AG10803 (cell line): ENCODE measurements at places on chromosomes 5 and 9.

GRCh38 chr9:72551306-72551705 is 29.9 kb downstream of the TMC1 start:
- DNase-seq = no peak

- no peak for DNase-seq
Observed at GRCh38 chr9:75930730-75931321, 40.4 kb downstream of the PCSK5 start.

DNA sequence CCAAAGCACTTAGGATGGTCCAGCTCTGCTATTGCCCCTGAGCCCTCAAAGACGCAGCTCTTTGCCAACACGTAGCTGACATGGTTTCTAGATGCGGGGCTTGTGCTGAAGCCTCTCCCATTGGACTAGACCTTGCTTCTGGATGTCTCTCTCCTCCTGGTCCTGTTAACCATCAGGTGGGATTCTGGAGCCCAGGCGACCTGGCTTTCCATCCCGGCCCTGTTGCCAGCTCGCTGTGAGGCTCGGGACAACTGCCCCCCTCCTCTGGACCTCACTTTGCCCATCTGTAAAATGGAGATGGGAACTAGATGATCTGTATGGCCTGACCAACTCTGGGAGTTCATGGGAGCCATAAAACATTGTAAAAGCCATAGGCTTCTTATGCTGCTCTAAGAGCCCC is 4.0 kb downstream of the DBH start:
- DNase-seq = no peak

DNA sequence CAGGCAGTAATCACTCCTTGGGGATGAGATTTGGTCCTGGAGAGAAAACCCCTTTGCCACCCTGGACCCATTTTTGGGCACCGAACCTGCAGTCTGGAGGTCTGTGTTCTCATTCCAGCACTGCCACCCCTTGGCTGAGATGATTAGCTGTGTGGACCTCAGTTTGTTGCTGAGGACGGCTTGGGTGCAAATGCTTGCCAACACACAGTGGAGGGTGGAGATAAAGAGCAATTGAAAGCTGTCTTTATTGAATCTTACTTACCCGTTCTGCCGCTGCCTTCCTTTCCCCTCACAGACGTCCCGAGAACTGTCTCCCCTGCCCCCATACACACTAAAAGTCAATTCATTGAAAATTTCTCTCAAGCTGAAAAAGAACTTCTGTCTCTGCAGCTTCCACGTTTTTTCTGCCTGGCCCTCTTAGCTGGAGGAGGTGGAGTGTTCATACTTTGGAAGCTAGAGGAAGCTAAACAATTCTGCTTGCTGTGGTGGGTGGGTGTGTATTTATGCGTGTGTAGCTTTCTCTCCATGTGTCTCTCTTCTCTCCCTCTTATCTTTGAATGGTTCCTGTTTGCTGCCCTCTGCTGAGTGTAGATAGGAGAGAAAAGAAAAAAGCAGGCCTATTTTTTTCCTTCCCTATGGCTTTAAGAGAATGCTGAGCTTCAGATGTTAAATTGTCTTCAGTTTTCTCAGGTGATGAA is 6.6 kb downstream of the GALNT10 start:
- peak; percentile 62 for DNase-seq

GRCh38 chr5:154712518-154713437 is 42.4 kb upstream of the LARP1 start:
- DNase-seq = peak; percentile 12

GRCh38 chr5:58064801-58065200 is 395.1 kb downstream of the PLK2 start:
- peak; percentile 63 for DNase-seq

DNA sequence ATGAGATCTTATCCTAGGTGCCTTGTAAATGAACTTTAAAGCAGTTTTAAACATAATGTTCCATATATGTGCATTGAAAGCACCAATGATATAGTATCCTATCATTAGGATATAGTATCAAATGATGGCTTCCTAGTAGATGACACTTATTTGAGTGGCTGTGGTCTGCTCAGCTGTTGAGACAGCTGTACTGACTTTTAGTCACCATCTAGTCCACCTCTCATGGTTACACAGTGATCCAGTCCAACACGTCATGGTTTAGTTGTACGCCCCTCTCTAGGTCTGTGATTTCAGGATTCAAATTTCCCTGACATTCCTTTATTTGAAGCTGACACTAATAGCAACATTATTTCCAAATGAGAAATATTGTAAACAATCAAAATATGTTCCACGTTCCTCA is 127.3 kb upstream of the TUT7 start:
- no peak for DNase-seq

DNA sequence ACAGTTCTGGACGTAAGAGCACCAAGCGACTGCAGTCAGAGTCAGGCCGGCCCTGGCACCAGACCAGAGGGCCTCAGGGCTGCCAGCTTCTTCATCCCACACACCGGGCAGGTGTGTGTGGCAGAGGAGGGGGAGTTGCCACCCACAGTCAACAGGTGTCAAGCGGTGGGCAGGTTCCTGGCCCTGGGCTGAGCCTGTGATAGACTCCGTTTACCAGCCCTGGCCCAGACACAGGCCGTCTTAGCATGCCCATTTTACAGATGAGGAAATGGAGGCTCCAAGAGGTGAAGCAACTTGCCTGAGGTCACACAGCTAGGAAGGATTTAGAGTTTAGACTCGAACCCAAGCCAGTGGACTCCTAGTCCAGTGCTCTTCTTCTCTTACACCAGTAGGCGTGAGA is 71.8 kb downstream of the HMCN2 start:
- DNase-seq = no peak

DNA sequence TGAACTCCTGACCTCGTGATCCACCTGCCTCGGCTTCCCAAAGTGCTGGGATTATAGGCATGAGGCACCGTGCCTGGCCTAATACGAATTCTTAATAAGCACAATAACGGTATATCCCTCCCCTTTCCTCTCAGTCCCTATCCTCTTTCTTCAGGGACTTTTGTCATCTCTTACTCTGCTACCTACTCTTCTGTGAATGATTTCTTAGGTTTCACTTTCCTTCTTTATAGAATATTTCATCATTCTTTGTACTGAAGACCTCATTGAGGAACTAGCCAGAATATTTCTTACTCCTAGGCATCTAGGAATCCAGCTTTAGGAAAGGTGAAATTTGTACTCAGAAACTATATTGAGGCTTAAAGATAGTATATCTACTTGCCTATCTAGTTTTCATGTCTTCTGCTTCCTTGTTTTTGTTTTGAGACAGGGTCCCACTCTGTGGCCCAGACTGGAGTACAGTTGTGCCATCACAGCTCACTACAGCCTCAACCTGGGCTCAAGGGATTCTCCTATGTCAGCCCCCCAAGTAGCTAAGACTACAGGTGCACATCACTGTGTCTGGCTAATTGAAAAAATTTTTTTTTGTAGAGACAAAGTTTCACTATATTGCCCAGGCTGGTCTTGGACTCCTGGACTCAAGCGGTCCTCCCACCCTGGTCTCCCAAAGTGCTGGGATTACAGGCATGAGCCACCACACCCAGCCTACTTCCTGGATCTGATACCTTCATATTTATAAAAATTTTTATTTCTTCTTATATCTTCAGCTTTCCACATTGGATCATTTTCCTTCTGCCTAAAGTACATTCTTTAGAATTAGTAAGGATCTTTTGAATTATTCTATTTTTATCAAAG is 69.7 kb downstream of the GPBP1 start:
- no peak for DNase-seq

DNA sequence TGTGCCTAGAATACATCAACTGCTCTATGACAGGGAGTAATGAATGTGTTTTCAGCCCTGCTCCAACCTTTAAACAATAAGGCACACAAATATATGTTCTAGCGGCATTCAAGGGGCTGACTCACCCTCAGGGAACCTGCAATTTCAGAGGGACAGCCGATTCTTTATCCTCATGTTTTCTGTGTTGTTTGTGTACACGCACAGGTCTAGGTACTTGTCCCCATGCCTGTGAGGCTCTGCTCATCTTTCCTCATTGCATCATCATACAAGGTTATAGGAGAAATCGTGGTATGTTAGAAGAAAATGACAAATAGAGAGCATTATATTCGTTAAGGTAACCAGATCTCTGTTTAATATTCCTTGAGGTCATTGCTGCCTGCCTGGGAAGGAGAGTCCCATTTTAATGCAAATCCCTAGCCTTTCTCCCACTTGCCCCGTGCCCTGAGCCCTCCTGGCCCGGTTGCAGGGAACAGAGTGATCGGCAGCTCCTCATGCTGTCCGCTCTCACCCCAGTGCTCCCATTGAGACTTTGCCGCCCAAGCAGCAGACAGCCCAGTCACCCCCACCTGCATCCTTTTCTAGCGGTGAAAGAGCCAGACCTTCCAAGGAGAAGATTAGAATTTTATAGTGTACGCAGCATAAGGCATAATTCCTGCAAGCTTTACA is 14.6 kb downstream of the MAP1B start:
- no peak for DNase-seq

GRCh38 chr9:135244271-135245221 is 157.1 kb downstream of the OLFM1 start:
- no peak for DNase-seq

- no peak for DNase-seq
Observed at GRCh38 chr5:151632941-151633340, 41.8 kb upstream of the FAT2 start.

GRCh38 chr9:21710548-21711191 is 91.8 kb upstream of the MTAP start:
- DNase-seq = peak; percentile 35

DNA sequence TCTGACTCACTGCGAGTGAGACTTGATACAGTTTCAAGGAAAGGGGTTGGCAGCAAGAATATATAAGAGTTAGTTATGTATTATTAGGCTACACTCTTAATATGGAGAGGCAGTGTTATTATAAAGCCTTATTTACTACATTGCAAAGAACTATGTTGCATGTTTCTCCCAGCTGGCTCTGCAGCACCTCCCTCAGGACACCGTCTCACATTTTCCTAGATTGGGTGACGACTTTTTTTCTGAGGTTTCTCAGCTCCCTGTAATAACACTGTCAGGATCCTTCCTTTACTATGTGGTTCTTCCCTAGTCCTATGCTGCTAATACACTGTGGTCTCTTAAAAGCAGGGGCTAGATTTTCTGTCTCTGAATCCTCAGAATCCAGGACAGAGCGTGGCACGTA is 153.7 kb downstream of the INSYN2B start:
- no peak for DNase-seq

GRCh38 chr5:126492939-126493338 is 69.7 kb downstream of the GRAMD2B start:
- no peak for DNase-seq

- no peak for DNase-seq
Observed at GRCh38 chr5:155649666-155650065, 636.1 kb downstream of the KIF4B start.

DNA sequence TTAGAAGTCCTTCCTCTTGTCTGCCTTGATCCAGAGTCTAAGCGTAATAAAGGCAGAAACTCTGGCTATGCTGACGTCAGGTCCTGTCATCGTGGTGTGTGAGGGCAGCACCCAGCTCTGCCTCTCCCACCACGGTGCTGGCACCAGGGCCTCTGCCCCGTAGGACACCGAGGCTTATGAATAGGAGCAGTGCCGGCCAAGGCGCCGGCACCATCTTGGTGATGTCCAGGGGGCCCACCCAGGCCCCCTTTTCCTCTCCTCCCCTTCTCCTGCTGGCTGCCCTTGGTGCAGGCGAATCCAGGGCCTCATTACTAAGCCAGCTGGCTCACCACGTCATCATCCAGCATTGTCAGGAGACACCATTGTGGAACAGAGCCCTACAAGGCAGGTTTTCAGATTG is 252.3 kb downstream of the FANCC start:
- DNase-seq = no peak

DNA sequence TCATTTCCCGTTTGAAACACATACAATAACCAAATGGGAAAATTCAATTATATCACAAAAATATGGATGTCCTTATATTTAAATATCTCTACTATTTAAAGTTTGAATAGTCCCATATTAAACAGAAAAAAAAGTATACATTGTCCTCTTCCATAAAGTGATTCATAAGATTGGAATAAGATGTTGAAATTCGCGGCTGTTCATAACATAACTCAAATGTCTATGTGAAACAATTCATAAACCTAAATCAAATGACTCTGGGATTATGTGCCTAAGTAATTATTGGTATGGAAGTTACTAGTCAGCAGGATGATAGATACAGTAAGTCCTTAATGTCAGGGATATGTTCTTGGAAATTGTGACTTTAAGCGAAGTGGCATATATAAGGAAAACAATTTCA is 3.9 kb upstream of the EFNA5 start:
- DNase-seq = no peak

- peak; percentile 93 for DNase-seq
Observed at GRCh38 chr9:116152941-116153764, 438 bp upstream of the PAPPA start.

- DNase-seq = peak; percentile 61
Observed at GRCh38 chr5:83430130-83431010, 41.2 kb upstream of the VCAN start.

DNA sequence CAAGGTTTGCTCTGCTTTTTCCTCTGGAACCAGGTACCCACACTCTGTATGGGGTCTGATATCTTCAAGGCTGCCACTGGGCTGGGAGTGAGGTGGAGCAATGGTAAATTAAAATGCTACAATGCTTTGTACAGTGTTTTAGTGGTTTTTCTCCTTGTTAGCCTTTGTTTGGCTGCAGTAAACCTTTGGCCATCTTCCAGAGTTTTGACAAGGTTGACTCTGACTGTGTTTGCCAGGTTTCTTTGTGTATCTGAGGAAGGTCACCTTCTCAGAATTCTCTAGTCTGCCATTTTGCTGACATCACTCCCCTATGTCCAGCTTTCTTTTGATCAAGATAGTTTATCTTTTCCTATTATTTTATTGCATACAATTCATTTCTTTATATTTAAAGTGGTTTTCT is 11.2 kb downstream of the SPATA31D1 start:
- no peak for DNase-seq

DNA sequence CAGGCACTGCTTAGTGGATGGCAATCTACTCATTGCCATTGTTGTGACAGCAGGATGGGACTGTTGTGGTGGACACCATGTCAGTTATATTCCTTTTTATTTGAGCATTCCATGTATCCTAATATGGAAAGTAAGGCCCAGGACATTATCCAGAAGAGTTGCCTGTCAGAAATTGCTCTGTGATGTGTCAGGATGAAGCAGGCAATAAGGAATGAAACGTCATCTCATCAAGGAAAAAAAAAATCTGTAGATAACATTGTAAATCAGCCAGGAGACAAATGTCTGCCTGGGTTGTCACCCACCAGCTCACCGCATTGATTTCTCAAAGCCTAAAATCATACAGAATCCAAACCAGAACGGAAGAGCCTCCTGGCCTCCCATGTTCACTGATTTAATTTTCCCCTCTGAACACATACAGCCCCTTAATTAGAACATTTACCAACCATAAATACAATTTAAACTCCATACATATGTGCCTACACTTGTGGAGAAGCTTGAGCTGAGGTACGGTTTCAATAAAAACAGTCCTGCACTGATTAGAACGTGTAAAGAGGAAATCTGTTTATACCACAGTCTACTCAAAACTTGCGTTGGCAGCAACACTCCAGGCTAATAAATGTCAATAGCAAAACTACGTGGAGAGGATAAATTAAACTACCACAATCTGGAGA is 73.9 kb downstream of the FOXD1 start:
- peak; percentile 83 for DNase-seq

- no peak for DNase-seq
Observed at GRCh38 chr9:119853126-119853525, 483.9 kb upstream of the BRINP1 start.
